ENCODE measurements at places on chromosomes 11 and 22. TPM values are rescaled to one million over a fixed set of nuclear protein-coding genes. Genes with fewer than 3 reads are reported as not detected.

DNA sequence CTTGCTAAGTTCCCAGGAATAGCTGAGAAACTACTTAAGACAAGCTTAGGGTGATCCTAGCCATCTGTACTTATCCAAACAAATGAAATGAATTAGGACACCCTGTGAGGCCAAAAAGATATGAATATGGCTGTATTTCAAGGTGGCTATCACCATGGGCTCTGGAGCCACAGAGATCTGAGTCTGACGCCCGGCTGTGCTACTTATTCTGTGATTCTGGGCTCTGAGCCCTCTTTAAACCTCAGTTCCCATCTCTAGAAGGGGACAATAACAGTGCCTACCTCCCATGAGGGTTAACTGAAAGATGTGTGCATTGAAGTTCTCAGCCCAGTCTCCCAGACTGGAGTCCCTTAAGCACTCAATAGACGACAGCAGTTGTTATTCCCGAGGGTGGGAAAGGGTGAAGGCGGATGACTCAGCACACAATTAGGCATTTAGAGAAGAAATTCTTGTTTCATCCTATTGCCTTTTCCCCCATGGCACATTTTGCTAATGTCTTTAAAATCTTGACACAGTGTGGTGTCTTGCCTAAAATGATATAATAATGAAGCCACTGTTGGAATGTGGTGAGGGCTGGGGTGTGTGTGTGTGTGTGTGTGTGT is 132.5 kb downstream of the ADAMTS15 start:
- no peak for DNase-seq

DNA sequence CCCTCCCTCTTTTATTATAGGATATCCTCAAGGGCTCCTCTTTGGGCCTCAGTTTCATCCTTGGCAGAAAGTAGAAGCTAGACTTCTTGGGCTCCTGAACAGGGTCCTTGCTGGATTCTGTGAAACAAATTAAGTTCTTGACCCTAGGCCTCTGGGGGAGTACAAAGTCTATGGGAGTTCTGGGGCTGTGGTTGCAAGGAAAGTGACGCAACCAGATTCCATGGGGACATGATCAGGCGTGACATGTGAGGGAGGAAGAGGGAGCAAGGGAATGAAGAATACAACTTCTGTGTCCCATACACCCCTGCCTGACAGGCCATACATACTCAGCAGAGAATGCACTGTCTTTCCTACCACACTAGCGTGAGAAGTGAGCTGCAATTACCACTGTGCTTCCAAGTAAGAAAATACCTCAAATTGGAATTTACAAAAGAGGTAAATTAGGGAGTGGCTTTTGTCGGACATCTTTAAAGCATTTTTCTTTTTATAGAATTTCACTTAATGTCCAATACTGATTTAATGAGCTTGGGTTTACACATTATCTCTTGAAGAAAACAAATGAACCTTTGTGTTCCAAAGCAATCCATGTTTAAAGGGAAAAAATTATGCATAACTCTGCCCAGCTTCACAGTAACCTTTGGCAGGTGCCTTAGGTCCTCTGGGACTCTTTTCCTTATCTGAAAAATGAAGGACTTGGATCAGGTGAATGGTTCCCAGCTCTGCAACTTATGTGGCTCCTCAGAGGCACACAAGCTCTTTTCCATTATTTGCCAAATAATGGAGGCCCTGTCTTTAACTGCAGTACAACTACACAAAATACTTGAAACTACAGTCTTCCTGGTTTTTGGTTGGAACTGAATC is 38.9 kb downstream of the LIMK2 start:
- no peak for DNase-seq

GRCh38 chr22:37518509-37519267 is 527 bp downstream of the CARD10 start:
- DNase-seq, result no peak

DNA sequence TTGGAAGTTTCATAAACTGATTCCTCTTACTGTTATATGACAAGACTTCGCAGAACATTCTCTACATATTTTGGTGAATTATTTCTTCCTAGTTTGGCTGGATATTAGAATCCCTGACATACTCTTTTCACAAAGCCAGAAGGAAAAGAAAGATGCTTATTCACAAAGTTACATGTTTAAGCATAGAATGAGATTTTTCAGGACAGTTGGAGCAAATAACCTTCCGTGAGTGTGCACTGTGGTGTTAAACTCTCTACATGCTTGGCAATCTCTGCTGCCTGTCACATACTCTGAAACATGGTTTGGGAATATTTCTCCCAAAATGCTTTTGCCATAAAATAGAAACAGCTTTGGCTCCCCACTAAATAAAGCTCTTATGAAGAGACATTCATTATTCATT is 230.0 kb upstream of the MTNR1B start:
- no peak for DNase-seq

DNA sequence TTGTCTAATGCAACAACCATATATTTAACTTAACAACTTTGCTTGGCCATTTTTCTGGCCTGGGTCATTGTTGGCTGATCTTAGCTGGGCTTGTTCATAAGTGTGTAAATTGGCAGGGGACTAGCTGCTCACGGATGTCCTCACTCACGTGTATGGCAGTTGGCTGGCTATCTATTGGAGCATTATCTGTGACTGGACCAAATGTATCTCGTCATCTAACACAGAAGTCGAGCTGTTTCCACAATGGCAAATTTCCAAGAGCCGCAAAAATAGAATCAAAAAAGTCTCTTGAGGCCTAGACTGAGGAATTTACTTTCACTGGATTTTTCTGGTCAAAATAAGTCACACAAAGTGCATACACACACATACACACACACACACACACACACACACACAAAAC is 893.3 kb downstream of the FAM181B start:
- DNase-seq, result no peak

DNA sequence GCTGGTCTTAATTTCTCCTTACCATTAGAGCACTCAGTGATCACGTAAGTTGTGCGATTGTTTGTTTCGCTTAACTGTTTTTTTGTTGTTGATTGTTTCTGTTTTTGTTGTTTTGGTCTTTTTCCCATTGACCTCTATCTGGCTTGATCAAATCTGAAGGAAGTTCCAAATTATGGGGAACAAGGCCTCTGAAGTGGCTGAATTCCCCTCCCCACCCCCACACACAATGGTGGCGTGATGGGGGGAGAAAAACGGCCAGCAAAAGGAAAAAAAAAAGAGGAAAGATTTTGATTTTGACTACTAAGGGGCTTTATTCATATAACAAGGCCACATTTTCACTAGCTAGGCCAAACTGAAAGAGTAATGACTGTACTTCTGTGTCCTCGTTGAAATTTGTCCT is 53.6 kb downstream of the OSBPL5 start:
- no peak for DNase-seq

DNA sequence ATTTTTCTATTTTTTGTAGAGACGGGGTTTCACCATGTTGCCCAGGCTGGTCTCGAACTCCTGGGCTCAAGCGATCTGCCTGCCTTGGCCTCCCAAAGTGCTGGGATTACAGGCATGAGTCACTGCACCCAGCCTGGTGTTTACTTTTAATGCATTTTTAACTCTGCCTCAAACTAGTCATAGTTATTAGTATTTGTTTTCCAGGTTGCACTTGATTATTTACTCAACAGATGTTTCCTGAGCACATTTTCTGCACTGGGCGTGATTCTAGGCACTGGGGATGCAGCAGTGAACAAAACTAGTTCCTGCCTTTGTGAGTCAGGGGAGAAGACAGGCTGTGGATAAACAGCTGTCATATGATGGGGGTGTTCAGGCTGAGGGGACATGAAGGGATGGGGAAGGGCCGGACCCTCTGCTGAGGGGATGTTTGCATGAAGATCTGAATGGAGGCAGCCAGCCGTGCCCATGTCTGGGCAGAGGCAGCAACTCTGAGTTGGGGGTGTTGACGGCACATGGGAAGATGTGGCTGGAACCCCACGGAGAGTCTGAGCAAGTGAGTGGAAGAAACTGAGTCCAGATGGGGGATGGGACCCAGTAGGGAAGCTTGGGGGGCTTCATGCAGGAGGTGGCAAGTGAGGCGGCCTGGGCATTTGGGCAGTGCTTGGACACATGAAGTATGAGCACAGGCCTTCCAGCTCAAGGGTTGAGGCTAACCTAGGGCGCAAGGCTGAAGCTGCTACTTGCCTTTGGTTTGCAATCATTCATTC is 34.4 kb downstream of the MPPED1 start:
- no peak for DNase-seq

GRCh38 chr22:45102896-45103420 is 60.8 kb upstream of the NUP50 start:
- DNase-seq, result no peak

Gene HMBS
- 4.9 TPM for total RNA-seq

Gene CLMP
- 16.5 TPM for total RNA-seq

Gene IL18
- 0.36 TPM for total RNA-seq

Gene CNGA4
- 0.36 TPM for total RNA-seq

Gene NCAM1
- 421 TPM for total RNA-seq

Gene CASP5
- not detected for total RNA-seq
